Renal cortex interstitium (tissue), 15 donors: ENCODE measurements at places on chromosomes 4 and X. TPM values are rescaled to one million over a fixed set of nuclear protein-coding genes. Genes with fewer than 3 reads are reported as not detected.
A peak's percentile ranks its signal among the peaks of the same experiment; 100 is the strongest.

Gene RTL9
- polyA plus RNA-seq, result 0.19 TPM

Gene ATP8A1
- polyA plus RNA-seq, result 36.1 TPM

Gene SLITRK2
- 1.5 TPM for polyA plus RNA-seq

Gene TCEAL5
- 17.8 TPM for polyA plus RNA-seq

GRCh38 chr4:160969925-160970324 lies 1193.9 kb downstream of the FSTL5 start:
- no peak for DNase-seq

DNA sequence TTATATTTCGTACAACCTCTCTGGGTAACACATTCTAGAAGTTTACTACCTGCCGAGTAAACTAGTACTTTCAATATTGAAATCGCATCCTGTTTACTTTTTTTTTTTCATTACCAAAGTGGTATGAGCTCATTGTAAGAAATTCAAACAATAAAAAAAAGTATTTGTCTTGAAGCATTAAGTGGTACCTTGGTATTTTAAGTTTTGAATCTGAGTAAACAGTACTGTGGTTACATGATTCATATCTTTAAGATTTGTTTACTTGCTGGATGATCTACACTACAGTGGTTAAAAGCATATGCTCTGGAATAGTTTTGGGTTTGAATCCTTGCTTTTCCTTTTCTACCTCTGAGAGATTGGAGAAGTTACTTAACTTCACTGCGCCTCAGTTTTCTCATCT lies 3.8 kb upstream of the MMGT1 start:
- no peak for DNase-seq

DNA sequence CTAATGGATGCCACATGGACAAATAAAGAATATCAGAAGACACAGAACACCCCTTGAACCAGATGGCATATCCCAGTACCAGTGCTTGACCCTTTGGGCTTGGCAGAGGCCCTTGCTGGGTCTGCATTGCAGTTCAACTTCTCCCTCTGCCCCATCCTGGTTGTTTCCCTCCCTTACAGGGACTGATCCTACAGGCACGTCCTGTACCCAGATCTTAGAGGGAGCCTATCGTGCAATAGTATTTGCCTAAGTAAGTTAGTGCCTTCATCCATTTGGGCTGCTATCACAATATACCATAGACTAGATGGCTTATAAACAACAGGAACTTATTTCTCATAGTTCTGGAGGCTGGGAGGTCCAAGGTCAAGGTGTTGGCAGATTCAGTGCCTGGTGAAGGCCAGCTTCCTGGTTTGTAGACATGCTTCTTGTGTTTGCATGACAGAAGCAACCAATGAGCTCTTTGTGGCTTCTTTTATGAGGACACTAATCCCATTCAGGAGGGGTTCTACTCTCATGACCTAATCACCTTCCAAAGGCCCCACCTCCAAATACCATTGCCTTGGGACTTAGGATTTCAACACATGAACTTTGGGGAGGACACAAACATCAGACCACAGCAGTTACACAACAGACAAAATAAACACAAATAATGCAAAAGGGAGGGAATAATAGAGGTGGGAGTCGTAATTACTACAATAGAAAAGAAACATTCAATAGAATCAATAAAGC lies 146.5 kb upstream of the MSX1 start:
- no peak for DNase-seq

GRCh38 chr4:113064244-113064643 lies 14.8 kb downstream of the ANK2 start:
- no peak for DNase-seq

DNA sequence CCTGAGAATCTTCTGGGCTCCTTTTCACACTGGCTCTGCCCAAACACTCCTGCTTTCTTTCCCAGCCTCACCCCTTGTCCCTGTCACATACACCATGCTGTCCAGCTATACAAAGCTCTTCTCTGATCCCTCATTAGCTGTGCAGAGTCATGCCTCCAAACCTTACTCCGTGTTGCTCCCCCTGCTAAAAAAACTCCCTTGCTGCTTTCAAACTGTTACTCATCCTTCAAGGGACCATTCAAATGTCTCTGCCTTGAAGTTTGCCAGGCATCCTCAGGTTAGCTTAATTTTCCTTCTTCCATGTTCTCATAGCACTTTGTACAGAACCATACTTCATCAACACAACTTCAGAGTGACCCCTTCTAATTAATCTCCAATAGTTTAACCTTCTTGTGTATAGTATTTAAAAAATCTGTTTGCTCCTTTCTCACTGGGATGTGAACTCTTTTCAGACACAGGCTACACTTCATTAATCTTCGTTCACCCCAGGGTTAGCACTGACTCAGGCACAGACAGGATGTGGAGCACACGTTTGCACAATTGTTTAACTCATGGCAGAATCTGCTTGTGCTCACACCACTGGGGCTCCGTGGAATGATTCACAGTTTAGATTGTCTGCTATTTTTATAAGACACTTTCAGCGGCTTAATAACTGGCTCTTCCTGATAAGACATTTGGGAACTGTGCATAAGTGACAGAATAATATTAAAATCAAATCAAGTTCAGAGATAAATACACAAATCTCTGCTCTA lies 21.4 kb upstream of the SEL1L3 start:
- DNase-seq, result no peak

DNA sequence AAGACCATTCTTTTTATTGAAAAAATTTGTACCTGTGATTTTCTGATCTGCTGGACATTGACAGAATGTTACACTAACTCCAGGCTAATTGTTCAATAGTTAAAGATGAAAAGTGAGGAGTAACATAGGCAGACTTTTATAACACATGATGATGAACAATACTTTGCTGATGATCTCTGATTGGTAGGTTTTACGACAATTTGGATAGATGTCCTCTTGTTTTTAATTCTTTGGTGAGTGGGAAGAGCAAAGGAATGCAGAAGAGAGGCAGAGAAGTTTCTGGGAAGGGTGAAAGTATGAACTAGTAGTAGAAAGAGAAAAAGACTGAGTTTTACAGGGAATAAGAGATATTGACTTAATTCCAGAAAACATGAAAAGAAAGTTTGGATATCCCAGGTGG lies 267.3 kb upstream of the HAND2 start:
- DNase-seq, result no peak

- no peak for DNase-seq
These were observed 116.2 kb downstream of the GATB start for GRCh38 chr4:151644622-151645021.

- peak; percentile 39 for DNase-seq
These were observed 78.7 kb downstream of the RBM47 start for GRCh38 chr4:40550948-40551462.
